ENCODE measurements at places on chromosomes 6 and 20. TPM values are rescaled to one million over a fixed set of nuclear protein-coding genes. Genes with fewer than 3 reads are reported as not detected.

- DNase-seq: no peak
These were observed 10.3 kb upstream of the SNHG17 start for GRCh38 chr20:38445381-38445796.

DNA sequence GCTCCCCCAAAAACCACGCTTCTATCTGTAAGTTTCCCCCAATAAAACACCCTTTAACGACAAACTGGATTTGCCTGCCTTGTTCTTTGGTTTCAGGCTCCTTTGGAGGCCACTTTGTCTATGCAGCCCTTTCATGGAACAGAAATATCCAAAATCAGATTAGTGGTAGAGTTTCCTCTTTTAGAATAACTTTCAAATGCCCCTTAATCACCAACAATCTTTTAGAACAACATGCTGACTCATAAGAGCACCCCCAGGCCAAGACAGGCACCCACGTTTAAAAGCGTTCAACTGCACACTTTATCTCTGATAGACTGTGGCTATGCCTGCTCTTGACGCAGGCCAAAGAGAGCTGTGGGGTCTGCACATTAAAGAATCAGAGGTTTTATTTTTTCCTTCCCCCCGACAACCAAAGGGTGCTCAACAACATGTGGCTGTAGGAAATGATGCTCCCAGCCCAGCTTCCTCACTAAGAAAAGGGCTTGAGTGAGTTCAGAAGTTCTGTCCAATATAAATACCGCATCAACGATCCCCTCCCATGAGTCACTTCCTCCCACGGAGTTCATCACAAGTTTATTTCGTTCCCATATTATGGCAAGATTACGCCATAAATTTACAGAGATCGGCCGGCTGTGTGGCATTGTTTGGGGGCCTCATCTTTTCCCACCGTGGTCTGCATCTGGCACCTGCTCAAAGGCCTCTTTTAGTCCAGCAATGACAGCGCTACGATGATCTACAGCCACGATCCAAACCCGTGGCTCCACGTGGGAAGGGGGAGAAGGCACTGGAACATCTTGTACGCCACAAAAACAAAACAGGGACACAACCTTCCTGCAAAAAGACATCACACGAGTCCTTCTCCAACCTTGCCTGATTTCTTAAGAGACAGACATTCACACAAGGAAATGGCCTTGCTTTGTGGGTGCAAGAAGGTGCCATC, 88.8 kb upstream of the NFATC2 start:
- peak; percentile 94 for DNase-seq

- DNase-seq: no peak
These were observed 20.4 kb downstream of the SIRPD start for GRCh38 chr20:1536893-1537730.

DNA sequence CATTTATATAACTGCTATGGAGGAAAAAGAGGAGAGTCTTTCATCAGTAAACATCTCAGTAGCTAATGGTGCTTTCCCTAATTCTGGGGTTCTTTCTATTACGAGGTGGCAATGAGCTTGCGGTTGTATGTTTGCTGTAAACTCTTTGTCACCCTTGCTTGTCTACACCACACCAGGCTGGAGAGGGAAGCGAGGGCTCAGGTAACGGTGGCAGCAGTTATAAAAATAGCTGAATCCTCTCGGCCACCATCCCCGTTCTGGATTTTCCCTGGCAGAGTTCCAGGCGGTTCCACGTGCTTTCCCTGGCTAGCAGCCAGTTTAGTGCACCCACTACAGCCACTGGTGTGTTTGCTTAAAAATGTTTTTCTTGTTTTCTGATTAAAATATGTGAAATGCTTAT, 39.0 kb downstream of the MAS1 start:
- DNase-seq: no peak

Gene EMILIN3
- not detected for total RNA-seq

DNA sequence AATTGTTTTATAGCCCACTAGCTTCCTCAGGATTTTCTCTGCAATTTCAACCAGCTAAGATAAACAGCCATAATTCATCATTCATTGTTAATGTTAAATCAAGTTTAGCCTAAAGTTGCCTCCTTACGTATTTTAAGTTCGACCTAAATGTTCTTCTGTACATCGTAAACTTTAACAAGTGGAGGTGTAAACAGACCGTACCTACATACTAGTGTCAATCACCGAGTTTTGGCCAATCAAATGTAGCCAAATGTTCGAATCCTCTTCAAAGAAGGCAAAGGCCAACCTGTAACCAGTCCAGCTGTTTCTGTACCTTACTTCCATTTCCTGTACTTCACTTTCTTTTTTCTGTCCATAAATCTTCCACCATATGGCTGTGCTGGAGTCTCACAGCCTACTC, 13.5 kb downstream of the MBOAT1 start:
- no peak for DNase-seq

DNA sequence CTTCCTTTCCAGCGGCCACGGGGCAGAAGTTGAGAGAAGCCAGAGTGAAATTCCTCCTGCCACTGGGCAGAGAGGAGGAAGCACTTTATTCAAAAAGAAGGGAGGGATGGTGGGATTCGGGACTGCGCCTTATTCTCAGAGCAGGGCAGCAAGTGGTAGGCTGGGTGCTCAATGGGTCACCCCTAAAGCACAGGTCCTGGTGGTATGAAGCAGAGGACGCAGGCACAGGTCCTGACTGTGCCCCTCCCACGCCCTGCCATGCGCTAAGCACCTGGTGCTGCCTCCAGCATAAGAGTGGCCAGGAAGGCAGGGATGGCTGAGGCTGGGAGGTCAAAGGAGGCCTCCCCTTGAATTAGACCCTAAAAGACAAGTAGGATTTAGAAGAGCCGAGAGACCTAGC, 4.9 kb upstream of the GRM4 start:
- DNase-seq: no peak

Gene C4A
- total RNA-seq: 2.2 TPM

DNA sequence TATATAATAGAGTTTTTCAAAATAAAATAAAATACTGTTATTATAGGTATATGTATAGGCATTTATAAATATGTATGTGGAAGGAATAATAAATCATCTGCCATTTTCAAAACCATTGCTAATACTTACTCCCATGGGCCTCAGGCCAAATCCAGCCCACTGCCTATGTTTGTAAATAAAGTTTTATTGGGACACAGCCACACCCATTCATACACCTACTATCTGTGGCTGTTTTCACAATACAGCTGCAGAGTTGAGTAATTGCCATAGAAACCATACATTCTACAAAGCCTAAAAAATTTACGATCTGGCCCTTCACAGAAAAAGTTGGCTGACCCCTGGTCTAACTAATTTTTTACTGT, 9.5 kb downstream of the ALDH5A1 start:
- DNase-seq: no peak

Gene MROH8
- total RNA-seq: 4.0 TPM

DNA sequence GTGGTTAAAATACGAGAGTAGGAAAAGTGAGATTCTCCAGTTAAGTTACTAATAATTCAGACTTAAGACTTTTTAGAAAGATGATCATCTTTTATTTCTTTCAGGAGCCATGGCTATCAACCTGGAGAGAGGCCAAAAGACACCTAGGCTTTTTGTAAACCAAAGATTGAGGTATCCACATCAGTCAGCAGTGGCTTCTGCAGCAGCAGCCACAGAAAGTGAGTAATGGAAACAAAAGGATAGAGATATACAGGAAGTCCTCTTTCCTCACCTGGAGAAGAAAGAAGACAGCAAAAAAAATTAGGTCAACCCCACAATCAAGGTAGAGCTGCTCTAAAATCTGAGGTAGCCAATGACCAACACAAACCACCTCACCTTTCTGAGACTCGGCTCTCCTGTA, 22.7 kb upstream of the TRIM39 start:
- no peak for DNase-seq

GRCh38 chr6:46953921-46954320, 32.2 kb upstream of the ADGRF5 start:
- peak; percentile 34 for DNase-seq

Data from LHCN-M2 (cell line).